Left kidney (tissue), 8 donors: ENCODE measurements at places on chromosomes 16 and 17. TPM values are rescaled to one million over a fixed set of nuclear protein-coding genes. Genes with fewer than 3 reads are reported as not detected.

Gene HYDIN
- polyA plus RNA-seq: 18.6 TPM

Gene GDPD1
- 12.5 TPM for polyA plus RNA-seq

Gene ALOX12
- 2.4 TPM for polyA plus RNA-seq

Gene NGFR
- polyA plus RNA-seq: 2.9 TPM

Gene TBX6
- 1.1 TPM for polyA plus RNA-seq

Gene NPIPB6
- 3.8 TPM for polyA plus RNA-seq

Gene LLGL2
- polyA plus RNA-seq: 67.5 TPM

Gene FOXK2
- polyA plus RNA-seq: 38.3 TPM

Gene CDRT15L2
- not detected for polyA plus RNA-seq

Gene ARSG
- 6.2 TPM for polyA plus RNA-seq

Gene RAD51D
- 14.3 TPM for polyA plus RNA-seq

Gene SRCIN1
- polyA plus RNA-seq: 3.7 TPM

Gene CDH8
- 4.6 TPM for polyA plus RNA-seq

Gene CCL1
- not detected for polyA plus RNA-seq

Gene DNAH3
- 0.40 TPM for polyA plus RNA-seq

Gene BCL6B
- 21.8 TPM for polyA plus RNA-seq

Gene CDH16
- polyA plus RNA-seq: 221 TPM

Gene HAS3
- 4.2 TPM for polyA plus RNA-seq

Gene ACSM2A
- polyA plus RNA-seq: 88.7 TPM

Gene LDHD
- 4.1 TPM for polyA plus RNA-seq

Gene GRAP
- polyA plus RNA-seq: 3.7 TPM

Gene PIPOX
- 8.8 TPM for polyA plus RNA-seq

Gene DDX28
- 8.8 TPM for polyA plus RNA-seq

Gene PRDM7
- 0.91 TPM for polyA plus RNA-seq

Gene MATCAP1
- polyA plus RNA-seq: 51.5 TPM

Gene SLC5A10
- 0.58 TPM for polyA plus RNA-seq

Gene ALDH3A2
- 118 TPM for polyA plus RNA-seq

Gene ANKFN1
- 0.93 TPM for polyA plus RNA-seq

Gene FOXC2
- 38.8 TPM for polyA plus RNA-seq

Gene TBC1D3
- not detected for polyA plus RNA-seq

Gene OTOP3
- not detected for polyA plus RNA-seq

Gene PYY
- polyA plus RNA-seq: 0.22 TPM

Gene WFIKKN1
- 1.5 TPM for polyA plus RNA-seq

Gene RAMP2
- polyA plus RNA-seq: 70.0 TPM

Gene CD300LB
- polyA plus RNA-seq: 0.15 TPM

Gene AARSD1
- polyA plus RNA-seq: 76.3 TPM

Gene MT1H
- polyA plus RNA-seq: 15.7 TPM

Gene BAHCC1
- polyA plus RNA-seq: 17.9 TPM

Gene PRSS22
- 8.2 TPM for polyA plus RNA-seq

Gene TMEM235
- polyA plus RNA-seq: not detected

Gene JPH3
- polyA plus RNA-seq: 0.76 TPM

Gene TPSG1
- 0.85 TPM for polyA plus RNA-seq

Gene PSME3IP1
- 149 TPM for polyA plus RNA-seq

Gene PLEKHH3
- polyA plus RNA-seq: 16.2 TPM

Gene DHODH
- polyA plus RNA-seq: 16.3 TPM

Gene SLC47A1
- 27.3 TPM for polyA plus RNA-seq
